Glutamatergic neuron (in vitro differentiated cells): ENCODE measurements at places on chromosomes 16 and 17.

GRCh38 chr17:38727736-38728135 is 2.4 kb upstream of the CISD3 start:
- DNase-seq, result no peak

DNA sequence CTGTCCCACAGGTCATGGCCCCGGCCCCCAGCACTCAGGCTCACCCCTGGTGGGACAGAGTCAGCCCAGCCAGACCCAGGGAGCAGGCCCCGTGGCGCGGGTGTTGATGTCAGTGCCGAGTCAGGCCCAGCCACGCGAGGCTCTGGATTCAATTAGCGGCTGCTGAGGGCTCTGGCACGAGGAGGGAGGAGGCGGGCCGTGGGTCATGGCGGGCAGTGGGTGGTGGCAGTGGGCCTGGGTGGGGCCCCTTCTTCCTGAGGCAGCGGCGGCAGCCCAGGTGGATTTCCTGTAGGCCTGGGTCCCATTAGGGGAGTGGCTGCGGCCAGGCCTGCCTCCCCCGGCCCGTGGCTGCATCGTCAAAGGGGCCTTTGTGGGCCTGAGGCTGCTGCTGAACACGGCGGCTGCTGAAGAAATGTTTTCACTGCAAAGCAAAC is 12.9 kb downstream of the VASN start:
- peak; percentile 35 for DNase-seq

- DNase-seq, result no peak
Measured at GRCh38 chr17:31466096-31466760, 74.8 kb downstream of the RAB11FIP4 start.

GRCh38 chr16:85642762-85643358 is 29.7 kb downstream of the GSE1 start:
- DNase-seq, result no peak

- DNase-seq, result no peak
Measured at GRCh38 chr17:60579090-60579489, 20.9 kb upstream of the PPM1D start.

DNA sequence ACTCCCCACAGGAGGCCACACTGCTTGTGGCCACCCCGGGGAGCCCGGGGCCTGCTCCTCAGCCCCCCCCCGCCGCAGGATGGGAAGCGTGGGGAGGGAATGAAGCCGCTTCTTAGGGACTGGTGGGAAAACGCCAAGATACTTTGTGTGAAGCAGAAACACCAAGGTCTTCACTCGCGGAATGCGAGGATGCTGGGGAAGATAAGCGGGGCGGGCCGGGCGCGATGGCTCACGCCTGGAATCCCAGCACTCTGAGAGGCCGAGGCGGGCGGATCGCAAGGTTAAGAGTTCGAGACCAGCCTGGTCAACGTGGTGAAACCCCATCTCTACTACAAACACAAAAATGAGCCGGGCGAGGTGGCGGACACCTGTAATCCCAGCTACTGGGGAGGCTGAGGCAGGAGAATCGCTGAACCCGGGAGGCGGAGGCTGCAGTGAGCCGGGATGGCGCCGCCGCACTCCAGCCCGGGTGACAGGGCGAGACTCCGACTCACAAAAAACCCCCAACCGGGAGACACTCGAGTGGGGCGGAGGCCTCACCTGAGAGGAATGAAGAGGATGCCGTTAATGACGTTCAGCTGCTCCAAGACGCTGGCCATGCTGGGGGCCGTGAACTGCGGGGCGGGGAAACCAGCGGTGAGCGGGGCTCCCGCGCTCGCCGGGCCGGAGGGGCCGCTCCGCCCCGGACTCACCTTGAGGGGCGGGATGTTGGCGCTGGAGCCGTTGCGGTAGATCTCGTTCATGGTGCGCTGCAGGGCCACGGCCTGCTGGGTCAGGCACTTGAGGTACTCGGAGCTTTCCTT is 20.3 kb downstream of the CLUH start:
- no peak for DNase-seq

GRCh38 chr17:1627982-1628855 is at the start of gene SLC43A2:
Gene SLC43A2, minus strand, starts transcription at chr17:1628834. Its CDS starts 960 bp downstream, at chr17:1627874.
- peak; percentile 94 for DNase-seq

GRCh38 chr16:73058221-73058615 is 10.3 kb upstream of the ZFHX3 start:
- peak; percentile 33 for DNase-seq

DNA sequence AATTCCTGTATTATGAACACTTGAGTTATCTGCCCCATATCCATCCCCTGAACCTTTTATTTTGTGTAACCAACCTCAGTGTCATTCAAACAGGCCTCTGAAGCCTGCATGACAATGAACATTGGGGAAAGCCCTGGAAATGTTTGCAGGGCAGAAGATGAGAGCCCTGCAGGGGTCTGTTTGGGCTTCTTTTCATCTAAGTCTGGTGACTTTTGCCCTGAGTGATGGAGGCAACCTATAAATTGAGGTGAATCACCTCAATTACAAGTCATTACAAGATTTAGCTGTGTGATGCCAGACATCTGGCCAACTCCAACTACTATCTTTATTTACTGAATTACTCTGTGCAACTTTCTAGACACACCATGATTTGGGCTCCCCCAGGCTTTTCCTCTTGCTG is 189.2 kb downstream of the MAF start:
- no peak for DNase-seq

GRCh38 chr16:56611281-56611833 is 3.0 kb downstream of the MT2A start:
- no peak for DNase-seq
